ENCODE measurements at places on chromosomes 11 and 22. TPM values are rescaled to one million over a fixed set of nuclear protein-coding genes. Genes with fewer than 3 reads are reported as not detected.

GRCh38 chr11:35206616-35207015 is 67.6 kb downstream of the CD44 start:
- DNase-seq, result no peak

GRCh38 chr11:128906185-128907050 is 15.3 kb downstream of the KCNJ5 start:
- no peak for DNase-seq

GRCh38 chr11:72782081-72782920 is 11.5 kb downstream of the STARD10 start:
- no peak for DNase-seq

DNA sequence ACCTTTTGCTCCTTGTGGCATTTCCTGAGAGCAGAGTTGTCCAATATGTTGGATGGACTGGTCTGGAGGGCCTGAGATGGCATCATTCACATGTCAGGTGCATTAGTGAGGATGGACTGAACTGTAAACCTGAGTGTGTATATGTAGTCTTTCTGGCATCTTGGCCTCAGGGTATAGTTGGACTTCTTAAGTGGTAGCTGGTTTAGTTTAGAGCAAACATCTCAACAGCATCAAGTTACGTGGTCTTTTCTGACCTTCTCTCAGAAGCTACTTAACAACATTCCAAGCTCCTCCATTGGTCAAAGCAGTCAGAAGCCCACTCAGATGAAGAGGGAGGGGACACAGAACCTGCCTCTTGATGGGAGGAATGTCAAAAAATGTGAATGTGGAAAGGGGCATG is 829.9 kb downstream of the METTL15 start:
- DNase-seq, result no peak

Gene ACTN3
- total RNA-seq, result not detected

GRCh38 chr11:63763496-63764339 is 4.9 kb downstream of the ZFTA start:
- no peak for DNase-seq
